ENCODE measurements at places on chromosomes 5 and 9.
A peak's percentile ranks its signal among the peaks of the same experiment; 100 is the strongest.

GRCh38 chr9:14782286-14783051 lies 59.9 kb upstream of the CER1 start:
- DNase-seq = peak; percentile 15

DNA sequence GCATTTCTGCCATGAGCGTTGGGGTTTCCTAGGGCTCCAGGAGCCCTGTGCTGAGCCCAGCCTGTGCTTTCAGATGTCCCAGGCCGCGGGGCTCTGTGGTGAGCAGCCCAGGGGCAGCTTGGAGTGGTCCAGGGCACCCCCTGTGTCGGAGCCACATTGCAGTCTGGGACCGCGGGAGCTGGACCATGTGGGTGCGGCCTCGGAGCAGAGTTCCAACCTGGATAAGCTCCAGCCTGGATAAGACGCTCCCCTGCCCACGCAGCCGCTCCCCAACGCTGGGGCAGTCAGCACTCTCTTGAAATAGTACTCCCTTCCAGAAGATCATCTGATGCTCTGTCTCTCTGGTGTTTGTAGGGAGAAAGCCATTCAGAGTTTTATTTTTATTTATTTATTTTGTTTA lies 111.1 kb downstream of the WNK2 start:
- DNase-seq = no peak

- DNase-seq = peak; percentile 98
Observed at GRCh38 chr5:150540615-150541396, 32.9 kb downstream of the NDST1 start.

DNA sequence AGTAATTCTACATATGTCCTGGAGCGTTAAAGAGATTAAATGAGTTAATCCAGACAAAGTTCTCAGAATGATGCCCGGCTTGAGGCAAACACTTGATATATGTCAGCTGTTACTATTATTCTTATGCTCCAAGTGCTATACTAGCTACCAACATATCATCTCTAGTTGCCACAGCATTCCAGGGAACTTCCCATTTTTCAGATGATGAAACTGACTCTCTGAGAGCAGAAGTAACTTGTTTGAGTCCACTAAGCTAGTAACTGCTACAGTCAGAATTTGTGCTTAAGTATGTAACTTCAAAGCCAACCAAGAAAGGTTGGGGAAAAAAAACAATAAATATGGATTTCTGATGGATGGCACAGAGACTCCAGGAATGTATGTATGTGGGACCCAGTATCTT lies 98.1 kb downstream of the CDK5RAP2 start:
- no peak for DNase-seq

DNA sequence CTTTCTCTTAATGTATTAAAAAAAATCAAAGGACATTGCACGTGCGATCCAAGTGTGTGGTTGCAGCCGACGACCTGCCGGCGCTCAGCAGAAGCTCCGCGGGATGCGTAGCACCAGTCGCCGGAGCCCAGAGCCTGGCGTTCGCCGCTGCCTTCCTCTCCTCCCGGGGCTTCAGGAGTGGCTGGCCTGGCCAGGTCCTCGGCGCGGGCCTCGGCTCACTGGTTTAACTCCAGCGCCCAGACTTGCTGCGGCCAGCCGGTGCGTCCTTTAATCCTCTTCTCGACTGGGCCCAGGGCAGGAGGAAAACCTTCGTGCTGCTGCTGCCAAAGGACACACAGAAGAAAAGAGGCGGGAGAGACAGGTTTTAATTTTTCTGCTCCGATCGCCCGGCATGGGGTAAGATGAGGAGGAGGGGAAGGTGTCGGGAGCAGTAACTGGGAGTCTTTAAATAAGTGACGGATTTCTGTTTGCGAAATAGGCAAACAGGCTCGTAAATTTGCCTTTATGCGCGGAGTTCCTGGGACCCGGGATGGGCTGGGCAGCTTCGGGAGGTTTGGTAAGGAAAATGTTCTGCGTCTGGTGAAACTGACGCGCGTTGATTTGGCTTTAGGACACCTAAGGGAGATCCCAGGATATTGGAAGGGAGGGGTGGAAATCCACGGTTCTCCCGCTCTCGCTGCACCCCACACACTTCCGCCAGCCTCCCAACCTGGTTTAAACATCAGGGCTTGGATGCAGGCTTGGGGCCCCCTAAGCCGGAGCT lies 2.3 kb downstream of the HAND1 start:
- DNase-seq = no peak

GRCh38 chr9:1978941-1979340 lies 36.2 kb upstream of the SMARCA2 start:
- DNase-seq = peak; percentile 8

- no peak for DNase-seq
Observed at GRCh38 chr9:112047538-112048066, 127.5 kb downstream of the SUSD1 start.

- DNase-seq = no peak
Observed at GRCh38 chr9:86578722-86579121, 224.5 kb upstream of the TUT7 start.

GRCh38 chr5:14414656-14415023 lies 167.0 kb upstream of the OTULINL start:
- DNase-seq = no peak

- DNase-seq = peak; percentile 7
Observed at GRCh38 chr5:106637275-106637674, 1033.5 kb downstream of the EFNA5 start.

Data from iris pigment epithelial cell (primary cell).